ENCODE measurements at places on chromosomes 5 and 9.

DNA sequence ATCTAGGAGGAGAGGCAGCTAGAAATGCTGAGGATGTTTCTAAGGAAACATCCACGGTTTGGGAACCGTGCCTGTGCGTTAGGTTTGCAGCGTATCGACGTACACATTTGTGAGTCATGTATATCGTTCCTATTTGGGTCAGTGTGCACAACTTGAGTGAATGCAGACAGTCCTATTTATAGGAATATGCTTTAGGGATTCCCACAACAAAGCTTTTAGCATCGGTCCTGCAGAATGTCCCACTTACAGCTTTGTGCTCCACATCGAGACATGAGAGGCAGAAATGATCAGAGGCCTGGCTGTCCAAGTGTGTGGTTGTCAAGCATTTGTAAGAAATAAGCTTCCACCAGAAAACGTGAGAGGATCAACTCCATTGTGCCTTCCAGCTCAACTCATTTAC, 1282.7 kb upstream of the WWC1 start:
- no peak for DNase-seq

DNA sequence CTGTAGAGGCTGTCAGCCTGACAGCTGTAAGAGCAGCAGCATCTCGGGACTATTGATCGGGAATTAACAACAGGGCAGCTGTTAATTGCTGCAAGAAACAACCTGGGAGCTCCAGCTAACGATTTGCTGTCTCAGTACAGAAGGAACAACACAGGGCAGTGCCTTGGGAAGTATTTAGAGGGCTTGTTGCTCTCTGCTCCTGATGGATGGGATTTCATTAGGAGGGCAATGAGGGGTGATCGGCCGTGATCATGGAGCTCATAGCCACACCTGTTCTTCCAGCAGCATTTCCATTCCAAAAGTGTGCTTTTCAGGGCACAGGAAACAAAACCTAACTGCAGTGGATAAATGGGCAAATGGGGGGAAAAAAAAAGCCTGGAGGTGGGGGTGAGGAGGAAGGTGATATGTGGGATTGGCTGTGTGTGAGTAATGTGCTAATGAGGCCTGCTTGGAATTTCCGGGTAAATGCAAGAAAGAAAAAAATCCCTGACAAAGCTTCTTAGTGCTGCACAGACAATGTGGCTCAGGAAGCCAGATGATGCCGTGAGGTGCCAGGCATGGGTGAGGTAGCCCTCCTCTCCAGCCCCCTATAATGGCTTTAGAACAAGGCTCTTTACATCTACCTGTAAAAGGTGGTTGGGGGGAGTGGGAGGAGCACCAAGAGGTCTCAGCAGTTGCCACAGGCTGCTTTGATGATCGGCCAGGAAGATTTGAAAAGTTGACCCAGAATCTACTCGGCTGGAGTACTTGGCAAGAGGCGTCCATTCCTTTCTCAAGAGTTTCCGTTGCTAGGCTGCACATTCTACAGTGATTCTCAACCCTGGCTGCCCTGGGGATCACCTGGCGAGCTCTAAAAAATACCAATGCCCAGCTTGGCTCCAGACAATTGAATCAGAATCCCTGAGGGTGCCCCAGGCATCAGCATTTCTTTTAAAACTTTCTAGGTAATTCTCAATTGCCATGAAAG, 139.5 kb upstream of the KLF9 start:
- DNase-seq: no peak

DNA sequence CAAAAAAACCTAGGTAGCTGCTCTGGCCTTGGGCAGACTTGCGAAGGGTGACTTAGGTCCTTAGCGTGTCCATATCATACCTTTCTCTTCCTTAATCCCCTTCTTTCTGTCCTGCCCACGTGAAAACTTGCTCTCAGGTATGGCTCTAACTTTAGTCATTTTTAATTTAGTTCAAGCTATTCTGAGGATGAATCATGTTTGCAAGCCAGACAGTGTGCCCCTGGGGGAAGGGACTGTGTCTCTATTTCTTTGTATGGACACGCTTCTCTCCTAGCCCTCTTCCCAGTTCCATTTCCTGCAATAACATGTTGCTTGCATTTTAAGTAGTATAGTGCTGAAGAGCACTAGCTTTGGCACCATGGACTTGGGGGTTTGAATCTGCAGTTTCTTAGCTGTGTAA, 120.6 kb downstream of the PTTG1 start:
- no peak for DNase-seq

DNA sequence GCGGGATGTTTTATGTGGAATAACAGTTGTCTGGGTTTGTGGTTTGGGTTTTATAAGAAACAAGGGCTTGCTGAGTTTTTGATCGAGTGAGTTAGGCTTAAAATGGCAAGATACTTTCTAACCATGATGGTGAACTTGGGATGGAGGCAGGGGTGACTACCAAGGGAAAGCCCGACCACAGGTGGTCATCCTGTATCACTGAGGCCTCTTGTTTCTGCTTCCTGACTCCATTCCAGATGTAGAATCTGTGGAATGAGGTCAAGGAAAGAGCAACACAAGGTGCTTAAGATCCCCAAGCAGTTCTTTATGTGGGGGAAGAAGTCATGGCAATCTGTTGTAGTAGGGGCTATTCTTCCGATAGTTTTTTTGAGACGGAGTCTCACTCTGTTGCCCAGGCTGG, 122.3 kb downstream of the GOLPH3 start:
- DNase-seq: no peak

DNA sequence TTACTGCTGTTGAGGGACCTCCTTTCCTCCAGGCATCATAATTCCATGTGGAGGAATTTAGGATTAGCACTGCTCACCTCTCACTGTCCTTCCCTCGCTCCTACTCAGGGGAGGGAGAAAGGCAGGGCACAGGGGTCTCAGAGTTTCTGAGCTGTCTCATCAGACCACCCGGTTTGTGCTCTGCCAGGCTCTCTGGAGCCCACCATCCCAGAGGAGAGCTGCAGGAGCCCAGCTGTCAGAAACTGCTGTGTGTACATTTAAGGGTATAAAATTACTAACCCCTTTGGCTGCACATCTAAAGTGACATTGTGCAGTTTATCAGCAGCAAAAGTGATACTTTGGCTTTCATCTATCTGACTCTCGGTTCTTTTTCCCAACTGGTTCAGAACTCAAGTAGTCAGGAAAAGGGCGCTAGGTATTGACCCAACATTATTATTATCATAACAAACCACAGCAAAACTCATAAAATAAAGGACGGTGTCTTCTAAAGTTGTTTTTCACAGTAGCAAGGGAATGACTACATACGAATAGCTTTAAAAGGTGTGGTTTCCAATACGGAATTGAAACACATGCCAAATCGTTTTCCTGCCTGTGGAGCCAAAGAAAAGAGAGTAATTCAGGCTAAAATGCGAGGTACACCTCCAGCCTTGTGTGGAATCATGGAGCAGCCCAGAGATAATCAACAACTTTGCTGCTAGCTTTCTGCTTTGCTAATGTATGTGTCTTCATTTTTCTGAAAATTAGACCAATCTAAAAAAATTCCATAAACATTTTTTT, 348.1 kb downstream of the TMEM167A start:
- DNase-seq: no peak

GRCh38 chr5:80941496-80941895, 18.7 kb upstream of the RASGRF2 start:
- no peak for DNase-seq

DNA sequence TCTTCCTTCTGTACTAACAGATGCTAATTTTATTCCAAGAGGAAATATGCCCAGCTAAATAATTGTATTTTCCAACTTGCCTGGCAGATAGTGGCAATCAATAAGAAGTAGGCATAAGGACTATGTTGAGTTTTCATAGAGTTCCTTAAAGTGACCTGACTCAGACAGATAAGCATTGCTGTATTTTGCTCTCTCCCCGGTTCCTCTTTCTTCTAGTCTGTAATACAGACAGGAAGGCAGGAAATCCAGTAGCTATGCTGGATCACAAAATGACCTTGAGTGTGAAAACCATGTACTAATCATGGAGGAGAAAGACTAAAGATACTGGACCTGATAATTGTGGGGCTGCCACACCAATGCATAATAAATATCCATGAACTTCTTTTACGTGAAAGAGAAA, 701.7 kb downstream of the CETN3 start:
- no peak for DNase-seq

DNA sequence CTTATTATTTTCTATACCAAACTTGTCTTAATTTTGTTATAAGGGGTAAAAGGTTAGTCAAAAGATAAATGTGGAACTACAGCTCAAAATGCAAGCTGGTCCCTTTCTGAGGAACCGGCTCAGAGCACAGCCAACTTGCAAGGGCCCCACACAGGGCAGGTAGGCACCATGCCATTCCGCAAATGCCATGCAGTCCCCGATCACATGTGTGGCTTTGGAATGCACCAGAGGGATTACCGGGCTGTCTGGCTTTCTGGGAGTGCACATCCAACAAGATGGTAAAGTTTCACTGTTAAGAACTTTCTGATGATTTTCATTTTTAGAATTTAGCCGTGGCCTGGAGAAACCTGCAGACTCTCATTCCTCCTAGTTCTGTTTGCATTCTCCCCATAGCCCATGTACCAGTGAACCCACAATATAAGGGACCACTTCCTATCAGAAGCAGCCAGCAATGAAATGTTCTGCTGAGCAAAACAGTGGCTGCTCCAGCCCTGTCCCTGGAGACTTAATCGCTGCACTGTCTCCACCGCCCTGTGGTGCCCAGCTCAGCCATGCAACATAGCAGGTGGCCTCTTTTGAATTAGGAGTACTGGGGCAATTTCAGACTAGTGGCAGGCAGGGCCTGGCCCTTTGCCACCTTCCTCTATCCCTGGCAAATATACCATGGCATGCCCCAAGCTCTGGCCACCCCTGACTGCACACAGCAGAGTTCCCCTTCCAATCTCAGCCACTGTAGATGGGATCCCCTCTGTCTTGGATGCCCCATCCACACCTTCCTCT, 11.4 kb downstream of the SHB start:
- DNase-seq: no peak

DNA sequence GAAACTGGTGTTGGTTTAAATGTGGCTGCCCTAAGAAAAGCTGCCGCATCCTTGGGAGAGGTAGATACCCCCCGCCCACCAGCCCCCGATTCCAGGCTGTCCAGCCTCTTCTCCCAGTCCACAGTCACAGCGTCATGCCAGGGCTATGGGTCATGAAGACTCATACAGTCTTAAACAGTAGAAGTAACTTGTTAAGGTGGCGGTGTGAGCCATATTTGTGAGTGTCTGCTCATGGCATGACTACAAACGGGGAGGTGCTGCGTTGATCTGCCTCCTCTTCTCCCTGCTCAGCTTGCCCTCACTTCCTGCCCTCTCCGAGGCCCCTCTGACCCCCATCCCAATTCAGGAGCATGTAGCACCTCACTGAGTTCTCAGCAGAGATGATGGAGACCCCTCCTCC, 20.8 kb downstream of the FGD3 start:
- DNase-seq: no peak

- DNase-seq: no peak
Measured at GRCh38 chr5:78677777-78678668, 29.5 kb upstream of the LHFPL2 start.

GRCh38 chr9:133954862-133955529, 37.1 kb downstream of the VAV2 start:
- no peak for DNase-seq

DNA sequence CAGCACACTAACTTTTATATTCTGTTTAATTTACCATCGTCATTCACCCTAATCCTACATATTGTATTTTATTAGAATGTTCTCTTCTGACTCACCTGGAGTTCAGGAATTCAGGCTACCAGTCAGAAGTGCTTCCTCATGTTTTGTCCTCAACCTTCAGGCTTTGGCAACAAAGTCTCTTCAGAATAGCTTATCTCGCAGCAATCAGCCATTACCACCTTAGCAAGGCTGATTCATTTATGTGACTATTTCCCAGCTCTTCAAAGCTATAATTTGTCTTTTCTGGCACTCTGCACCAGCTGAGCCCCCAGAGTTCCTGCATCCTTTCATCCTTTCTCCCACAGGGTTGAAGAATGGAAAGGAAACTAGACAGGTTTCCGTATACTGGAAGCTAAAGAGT, 365.5 kb upstream of the CDH18 start:
- DNase-seq: no peak

- DNase-seq: no peak
Measured at GRCh38 chr9:133526721-133527321, 2.1 kb upstream of the MYMK start.

- no peak for DNase-seq
Measured at GRCh38 chr5:5953584-5954274, 424.6 kb downstream of the MED10 start.

GRCh38 chr5:72611118-72611730, 104.0 kb upstream of the ZNF366 start:
- DNase-seq: peak; percentile 36

- no peak for DNase-seq
Measured at GRCh38 chr5:73844165-73844564, 218.2 kb downstream of the ARHGEF28 start.

- DNase-seq: peak; percentile 56
Measured at GRCh38 chr9:94603259-94604160, 9.9 kb upstream of the FBP2 start.

GRCh38 chr5:50886657-50887345, 220.4 kb downstream of the PARP8 start:
- DNase-seq: no peak

DNA sequence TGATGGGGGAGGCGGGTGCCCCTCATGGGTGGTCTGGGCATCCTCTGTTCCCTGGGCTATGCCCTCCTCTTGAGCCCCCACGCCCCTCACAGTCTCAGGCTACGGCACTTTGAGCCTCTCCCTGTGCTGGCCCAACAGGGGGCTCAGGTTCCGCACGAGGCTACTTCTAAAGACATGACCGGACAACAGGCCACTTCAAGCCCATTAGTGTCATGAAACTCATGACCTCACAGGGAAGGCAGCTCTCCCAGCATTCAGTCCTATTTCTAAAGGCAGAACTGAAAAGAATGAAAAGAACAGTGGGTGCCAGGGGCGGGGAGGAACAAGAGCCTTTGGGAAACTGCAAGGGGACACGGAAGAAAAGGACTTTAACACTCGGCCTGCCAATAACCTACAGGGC, 45.0 kb downstream of the COL23A1 start:
- no peak for DNase-seq

- DNase-seq: peak; percentile 45
Measured at GRCh38 chr5:59174248-59174844, 591.5 kb downstream of the RAB3C start.

DNA sequence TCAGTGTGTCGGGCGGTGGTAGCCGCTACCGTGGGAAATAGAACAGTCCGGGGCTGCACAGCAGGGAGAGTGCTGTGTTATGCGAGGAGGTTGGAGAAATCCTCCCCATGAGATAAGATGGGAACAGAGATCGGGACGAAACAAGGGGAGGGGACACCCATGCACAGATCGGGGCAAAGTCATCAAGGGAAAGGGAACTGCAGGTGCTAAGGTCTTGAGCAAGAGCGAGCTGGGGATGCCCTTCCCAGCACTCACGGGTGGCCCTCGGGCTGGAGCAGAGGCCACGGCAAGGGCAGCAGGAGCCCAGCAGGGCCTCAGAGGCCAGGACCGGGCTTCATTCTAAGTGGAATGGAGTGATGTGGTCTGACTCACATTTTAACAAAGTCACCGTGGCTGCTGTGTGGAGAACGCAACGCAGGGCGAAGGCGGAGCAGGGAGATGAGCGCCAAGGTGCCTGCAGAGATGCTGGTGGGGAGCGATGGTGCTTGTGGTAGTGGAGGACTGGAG, 7.7 kb downstream of the IL13 start:
- no peak for DNase-seq

- no peak for DNase-seq
Measured at GRCh38 chr9:18855656-18856055, 177.4 kb downstream of the SAXO1 start.

DNA sequence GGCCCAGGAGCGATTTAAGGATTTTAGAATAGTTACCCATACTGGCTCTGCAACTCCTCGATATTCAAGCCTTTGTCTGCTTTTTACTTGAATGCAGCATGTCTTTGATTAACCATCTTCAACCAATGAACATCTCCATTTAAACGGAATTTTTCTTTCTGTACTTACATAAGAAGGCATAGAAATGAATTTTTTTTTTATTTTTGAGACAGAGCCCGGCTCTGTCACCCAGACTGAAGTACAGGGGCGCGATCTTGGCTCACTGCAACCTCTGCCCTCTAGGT, 825 bp upstream of the RIOK2 start:
- no peak for DNase-seq
